ENCODE measurements at places on chromosomes 16 and 17. TPM values are rescaled to one million over a fixed set of nuclear protein-coding genes. Genes with fewer than 3 reads are reported as not detected.

DNA sequence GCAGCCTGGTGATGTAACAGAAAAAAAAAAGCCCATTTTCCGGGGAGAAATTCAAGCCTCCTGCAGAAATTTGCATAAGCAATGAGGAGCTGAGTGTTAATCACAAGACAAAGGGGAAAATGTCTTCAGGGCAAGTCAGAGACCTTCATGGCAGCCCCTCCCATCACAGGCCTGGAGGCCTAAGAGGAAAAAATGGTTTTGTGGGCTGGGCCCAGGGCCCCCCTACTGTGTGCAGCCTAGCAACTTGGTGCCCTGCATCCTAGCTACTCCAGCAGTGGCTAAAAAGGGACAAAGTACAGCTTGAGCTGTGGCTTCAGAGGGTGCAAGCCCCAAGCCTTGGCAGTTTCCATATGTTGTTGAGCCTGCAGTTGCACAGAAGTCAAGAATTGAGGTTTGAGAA, 49.7 kb downstream of the AHSP start:
- no peak for DNase-seq

GRCh38 chr17:55722742-55723487, at the start of gene TMEM100:
TSS of gene TMEM100 (minus strand) at chr17:55722864. CDS start at chr17:55721070, 1,794 bp downstream.
- peak; percentile 64 for DNase-seq

DNA sequence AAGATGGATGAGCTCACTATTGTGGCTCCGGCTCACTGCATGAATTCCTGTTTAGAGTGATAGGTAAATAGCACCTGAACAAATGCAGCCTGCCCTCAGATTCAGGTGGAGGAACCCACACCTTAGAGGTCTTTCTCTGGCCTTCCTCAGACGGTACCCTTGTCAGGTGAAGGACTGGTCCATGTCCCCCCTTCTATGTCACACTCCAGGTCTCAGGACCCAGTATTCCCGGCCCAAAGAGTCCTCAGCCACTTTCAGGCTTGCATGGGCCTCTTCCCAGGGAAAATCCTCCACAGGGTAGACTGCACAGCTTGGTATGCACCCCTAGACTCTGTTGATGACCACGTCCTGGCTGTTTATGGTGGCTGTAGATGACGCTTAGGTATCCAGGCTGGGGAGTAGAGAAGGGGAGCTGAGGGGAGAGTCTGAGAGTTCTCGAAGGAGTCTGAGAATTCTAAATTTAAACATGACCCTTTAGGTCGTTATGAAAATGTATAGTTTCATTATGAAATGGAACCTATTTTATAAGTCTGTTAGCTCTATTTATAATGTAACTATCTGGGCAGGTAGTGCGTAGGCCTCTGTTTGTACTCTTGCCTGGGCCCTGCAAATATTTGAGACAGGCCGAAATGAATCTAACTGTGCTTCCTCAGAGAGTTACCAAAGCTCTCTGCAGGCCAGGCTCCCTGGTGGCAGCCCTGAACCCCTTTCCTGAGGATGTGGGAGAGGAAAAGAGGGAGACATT, 32.5 kb upstream of the CCR7 start:
- DNase-seq: no peak

TMEM256 gene
- 55.6 TPM for polyA plus RNA-seq

DNA sequence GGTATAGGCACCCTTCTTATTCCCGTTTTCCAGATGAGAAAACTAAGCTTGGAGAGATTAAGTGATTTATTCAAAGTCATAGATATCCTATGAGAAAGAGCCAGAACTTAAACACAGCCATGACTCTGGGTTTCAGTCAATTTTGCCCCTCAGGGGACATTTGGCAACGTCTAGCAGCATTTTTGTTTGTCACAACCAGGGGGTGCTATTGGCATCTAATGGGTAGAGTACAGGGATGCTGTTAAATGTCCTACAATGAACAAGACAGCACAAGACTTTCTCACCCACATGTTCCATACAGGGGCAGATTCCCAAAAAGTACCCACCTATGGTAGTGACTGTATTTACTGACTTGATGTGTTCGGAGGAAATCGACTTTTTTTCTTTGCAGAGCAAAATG, 4.8 kb upstream of the SHISA9 start:
- DNase-seq: no peak

- peak; percentile 53 for DNase-seq
Observed at GRCh38 chr16:75402159-75402820, 31.0 kb downstream of the CFDP1 start.

C16orf96 gene
- 0.73 TPM for polyA plus RNA-seq

TLCD1 gene
- polyA plus RNA-seq: 4.2 TPM

ARHGAP44 gene
- 4.8 TPM for polyA plus RNA-seq

GRCh38 chr17:9026741-9027140, 5.4 kb downstream of the NTN1 start:
- DNase-seq: no peak

DNA sequence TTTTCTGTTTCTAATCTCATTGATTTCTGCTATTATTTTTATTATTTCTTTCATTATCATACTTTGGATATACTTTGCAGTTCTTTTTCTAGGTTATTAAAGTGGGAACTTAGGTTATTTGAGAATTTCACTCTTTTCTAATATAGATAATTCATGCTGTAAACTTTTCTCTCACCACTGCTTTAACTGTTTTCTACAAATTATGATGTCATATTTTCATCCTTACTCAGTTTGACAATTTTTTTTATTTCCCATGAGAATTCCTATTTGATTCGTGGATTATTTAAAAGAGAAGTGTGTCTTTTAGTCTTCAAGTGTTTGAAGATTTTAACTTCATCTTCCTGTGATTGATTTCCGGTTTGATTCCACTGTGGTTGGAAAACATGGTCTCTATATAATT, 336.8 kb upstream of the SALL1 start:
- DNase-seq: no peak

SCGB1C2 gene
- polyA plus RNA-seq: not detected

GRCh38 chr16:2273484-2273883, 5.6 kb upstream of the RNPS1 start:
- no peak for DNase-seq

GRCh38 chr16:9594047-9594446, 502.6 kb downstream of the HAPSTR1 start:
- DNase-seq: no peak

- DNase-seq: no peak
Observed at GRCh38 chr16:30382111-30382881, at the start of gene SEPTIN1. TSS of gene SEPTIN1 (minus strand) at chr16:30382561. CDS start at chr16:30382542, 19 bp downstream.

- no peak for DNase-seq
Observed at GRCh38 chr17:77456271-77456950, 315.6 kb downstream of the SEC14L1 start.

RPL26 gene
- polyA plus RNA-seq: 3,446 TPM

DNA sequence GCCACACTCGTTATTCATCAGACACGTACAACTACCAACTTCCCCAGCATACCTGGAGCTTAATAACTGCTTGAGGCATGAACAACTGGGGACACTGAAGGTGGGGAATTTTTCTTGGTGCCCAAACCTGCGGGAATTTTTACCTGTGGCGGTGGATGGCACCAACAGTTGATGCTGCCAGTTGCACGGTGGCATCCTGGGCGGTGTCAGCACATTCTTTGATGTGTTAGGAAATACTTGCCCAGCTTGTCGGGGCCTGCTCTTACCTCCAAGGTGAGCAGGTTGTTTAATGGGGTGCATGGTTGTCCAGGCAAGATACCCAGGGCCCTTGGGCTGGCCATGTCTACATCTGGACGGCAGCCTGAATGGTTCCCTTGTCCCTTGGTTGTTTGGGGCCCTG, 79.6 kb downstream of the CRISPLD2 start:
- DNase-seq: no peak

PMFBP1 gene
- polyA plus RNA-seq: 1.5 TPM

EME1 gene
- polyA plus RNA-seq: 4.8 TPM

RNF167 gene
- 72.7 TPM for polyA plus RNA-seq

- no peak for DNase-seq
Observed at GRCh38 chr17:45950888-45951287, 48.2 kb upstream of the STH start.

DNA sequence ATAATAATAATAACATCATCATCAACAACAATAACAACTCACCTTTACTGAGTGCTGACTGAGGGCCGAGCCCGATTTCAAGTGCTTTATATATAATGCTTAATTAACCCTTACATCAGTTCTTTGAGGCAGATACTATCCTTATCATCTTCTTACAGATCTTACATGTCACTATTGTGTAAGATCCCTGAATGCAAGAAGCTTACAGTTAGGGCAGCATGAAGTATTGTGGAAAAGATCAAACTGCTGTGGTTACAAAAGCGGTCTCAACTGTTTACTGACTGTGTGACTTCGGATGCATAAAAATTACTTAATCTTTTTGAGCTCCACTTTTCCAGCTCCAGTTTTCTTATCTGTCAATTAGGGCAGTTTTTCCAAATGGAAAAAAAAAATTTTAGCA, 3.3 kb downstream of the VAT1 start:
- no peak for DNase-seq

GRCh38 chr17:82598256-82599119, 49.8 kb downstream of the WDR45B start:
- no peak for DNase-seq

SPEM2 gene
- not detected for polyA plus RNA-seq

DNA sequence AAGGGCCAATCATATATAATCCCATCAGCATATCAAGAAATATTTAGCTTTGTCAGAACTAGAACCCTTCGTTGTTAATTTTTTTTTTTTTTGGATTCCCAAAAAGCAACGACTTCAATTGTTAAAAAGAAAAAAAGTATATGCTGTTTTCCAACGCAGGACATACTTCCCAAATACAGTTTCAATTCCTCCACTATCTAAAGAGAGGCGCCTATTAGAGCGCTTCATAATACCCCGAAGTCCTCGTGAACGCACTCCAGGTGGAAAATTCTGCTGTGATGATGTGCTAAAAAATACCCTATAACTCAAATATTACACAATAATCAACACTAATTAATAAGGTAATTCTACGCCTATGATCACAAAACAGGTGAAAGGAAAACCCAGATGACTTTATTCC, 20.8 kb downstream of the GNA13 start:
- no peak for DNase-seq

DNA sequence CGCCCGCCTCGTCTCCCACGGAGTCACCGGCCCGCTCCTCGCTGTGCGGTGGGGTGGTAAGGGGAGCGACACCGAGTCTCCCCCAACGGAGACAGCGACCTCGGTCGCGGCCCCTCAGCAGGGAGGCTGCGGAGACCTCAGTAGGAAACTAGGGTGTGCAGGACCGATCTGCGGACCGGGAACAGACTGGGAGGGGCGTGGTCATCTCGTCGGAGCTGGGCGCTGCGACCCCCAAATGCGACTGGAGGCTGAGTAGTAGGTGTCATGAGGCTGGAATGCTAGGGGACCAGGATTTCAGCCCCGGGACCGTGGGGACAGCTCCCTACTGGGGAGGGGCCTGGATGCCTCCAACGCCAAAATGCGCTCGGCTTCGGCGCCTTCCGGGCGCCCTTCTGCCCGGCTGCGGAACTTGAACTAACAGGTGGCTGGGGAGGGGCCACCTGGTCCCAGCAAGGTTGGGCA, 1.3 kb downstream of the CACNG4 start:
- no peak for DNase-seq

DNA sequence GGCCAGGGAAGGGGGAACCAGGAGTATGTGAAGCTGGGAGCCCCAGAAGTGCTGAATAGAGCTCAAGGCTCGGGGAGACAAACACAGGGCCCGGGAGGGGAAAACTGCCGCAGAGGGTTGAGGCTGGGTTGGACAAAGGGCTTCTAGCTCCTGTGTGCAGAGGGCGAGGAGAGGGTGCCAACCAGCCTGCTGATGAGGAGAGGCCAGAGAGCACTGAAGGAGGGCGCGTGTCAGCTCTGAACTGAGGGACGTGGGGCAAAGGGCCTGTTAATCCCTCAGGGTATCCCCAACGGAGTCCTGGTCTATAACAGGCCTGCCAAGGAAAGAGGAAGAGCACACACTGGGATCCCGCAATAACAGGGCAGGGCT, 151.3 kb downstream of the C16orf78 start:
- no peak for DNase-seq

- DNase-seq: no peak
Observed at GRCh38 chr17:31550389-31551056, 159.0 kb downstream of the RAB11FIP4 start.

DNA sequence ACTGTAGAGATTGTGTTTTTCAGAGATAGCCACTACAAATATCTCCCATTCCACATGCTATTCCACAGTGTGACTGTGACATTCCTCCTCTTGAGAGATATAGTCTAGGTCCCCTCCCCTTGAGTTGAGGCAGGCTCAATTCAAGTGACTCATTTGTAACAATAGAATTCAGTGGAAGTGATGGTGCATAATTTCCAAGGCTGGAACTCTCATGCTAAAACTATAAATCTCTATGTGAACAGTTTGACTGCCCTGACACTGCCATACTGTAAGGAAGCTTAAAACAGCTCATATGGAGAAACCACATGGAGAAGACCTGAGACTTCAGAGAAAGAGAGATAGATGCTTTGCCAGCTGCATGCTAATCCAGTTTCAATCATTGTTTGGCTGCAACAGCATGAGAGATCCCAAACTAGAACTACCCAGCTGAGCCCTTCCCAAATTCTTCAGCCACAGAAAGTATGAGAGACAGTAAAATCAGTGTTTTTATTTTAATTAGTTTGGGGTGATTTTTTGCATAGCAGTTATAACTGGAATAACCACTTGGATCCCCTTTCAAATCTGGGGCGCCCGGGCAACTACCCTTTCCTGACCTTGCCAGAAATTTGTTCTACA, 19.5 kb upstream of the CSNK2A2 start:
- DNase-seq: no peak

- no peak for DNase-seq
Observed at GRCh38 chr17:12034538-12034937, 13.9 kb downstream of the MAP2K4 start.

ATP2C2 gene
- polyA plus RNA-seq: 0.38 TPM

ALOX15B gene
- polyA plus RNA-seq: 0.59 TPM

WNT3 gene
- 2.4 TPM for polyA plus RNA-seq

GRCh38 chr17:49821916-49822315, 26.0 kb downstream of the TAC4 start:
- no peak for DNase-seq

- DNase-seq: peak; percentile 70
Observed at GRCh38 chr17:82592767-82593589, 55.3 kb downstream of the WDR45B start.

OR1F1 gene
- polyA plus RNA-seq: not detected

DNA sequence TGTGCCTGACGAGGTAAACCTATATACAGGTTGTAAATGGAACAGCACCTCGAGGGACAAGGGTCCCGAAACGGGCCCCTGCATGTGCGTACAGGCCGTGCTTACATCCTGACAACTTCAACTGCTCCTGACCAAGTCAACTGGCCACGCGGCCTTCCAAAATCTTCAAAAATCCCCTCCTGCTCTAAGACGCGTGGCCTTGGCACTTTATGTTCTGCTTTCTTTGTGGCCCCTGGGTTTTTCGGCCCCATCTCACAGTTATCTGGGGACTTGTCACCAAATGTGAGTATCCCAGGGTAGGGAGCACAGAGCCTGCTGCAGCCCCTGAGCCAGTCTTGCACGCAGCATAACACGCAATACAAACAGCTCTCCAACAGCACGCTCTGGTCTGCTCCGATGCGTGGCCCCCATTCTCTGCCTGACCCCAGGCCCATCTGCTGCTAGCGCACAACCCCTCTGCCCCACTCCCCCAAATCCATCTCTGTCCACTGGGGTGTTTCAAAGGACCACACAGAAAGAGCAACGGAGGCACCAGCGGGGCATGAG, 659 bp downstream of the RPH3AL start:
- no peak for DNase-seq

MKS1 gene
- polyA plus RNA-seq: 15.1 TPM

SDR42E1 gene
- polyA plus RNA-seq: 0.44 TPM

All from forelimb muscle (tissue), 1 donor.